RPMI7951 (cell line): ENCODE measurements at places on chromosomes 12 and 14. TPM values are rescaled to one million over a fixed set of nuclear protein-coding genes. Genes with fewer than 3 reads are reported as not detected.

GRCh38 chr12:11542599-11542998, 106.9 kb upstream of the ETV6 start:
- no peak for DNase-seq

- DNase-seq = no peak
These were observed 573.7 kb downstream of the BCL11B start for GRCh38 chr14:98698341-98698740.

DNA sequence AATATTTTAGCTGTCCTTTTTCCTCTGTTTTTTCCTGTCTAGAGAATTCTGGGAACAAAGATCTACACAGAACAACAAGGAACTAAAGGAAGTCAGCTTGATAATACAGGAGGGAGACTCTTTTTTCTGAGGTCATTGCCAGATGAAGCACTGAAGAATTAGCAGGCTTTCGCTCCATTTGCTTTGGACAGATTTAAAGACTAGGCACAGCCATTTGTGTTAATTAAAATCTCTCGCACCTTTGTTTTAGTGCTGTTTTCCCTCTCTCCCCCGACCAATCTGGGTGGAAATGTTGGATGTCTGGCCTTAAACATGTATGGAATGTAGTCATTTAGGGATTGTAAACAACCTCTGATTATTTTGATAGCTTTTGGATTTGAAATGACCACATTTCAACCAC, 9.6 kb upstream of the GPHN start:
- DNase-seq = no peak

DNA sequence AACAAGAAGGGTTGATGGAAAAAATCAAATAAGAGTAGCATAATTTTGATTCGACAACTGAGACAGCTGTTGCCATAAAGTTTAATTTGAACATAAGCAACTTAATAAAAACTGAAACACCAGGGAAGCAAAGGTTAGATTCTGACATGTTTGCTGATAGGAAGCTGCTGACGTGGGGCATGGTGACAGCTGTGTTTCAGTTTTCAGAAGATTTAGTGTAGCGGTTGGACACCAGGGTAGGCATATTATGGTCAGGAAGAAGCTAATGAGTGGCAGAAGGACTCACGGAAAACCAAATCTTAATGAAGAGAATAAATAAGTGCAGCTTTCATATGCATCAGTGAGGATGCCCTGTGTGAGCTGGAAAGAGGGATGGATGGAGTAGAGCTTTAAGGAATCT, 336.7 kb upstream of the RPL10L start:
- DNase-seq = no peak

TSFM gene
- 43.1 and 48.8 TPM in 2 replicates for total RNA-seq

TTC8 gene
- total RNA-seq = 33.0 and 41.7 TPM in 2 replicates

GZMH gene
- not detected in 2 replicates for total RNA-seq

DNA sequence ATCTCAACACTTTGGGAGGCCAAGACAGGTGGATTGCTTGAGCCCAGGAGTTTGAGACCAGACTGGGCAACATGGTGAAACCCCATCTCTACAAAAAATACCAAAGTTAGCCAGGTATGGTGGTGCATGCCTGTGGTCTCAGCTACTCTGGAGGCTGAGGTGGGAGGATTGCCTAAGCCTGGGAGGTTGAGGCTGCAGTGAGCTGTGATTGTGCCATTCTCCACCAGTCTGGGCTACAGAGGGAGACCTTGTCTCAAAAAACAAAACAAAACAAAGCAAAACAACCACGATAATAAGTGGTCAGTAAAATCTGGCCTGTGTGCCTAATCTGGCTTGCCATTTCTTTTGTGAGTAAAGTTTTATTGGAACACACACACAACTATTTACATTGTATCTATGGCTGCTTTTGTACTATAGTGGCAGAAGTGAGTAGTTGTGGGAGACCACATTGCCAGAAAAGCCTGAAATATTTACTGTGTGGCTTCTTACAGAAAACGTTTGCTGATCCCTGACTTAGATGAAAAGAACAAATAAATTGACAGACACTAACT, 19.4 kb upstream of the KLRG1 start:
- no peak for DNase-seq

PLCZ1 gene
- total RNA-seq = not detected in 2 replicates

GRCh38 chr12:12499909-12500604, 62.6 kb downstream of the DUSP16 start:
- no peak for DNase-seq

DNA sequence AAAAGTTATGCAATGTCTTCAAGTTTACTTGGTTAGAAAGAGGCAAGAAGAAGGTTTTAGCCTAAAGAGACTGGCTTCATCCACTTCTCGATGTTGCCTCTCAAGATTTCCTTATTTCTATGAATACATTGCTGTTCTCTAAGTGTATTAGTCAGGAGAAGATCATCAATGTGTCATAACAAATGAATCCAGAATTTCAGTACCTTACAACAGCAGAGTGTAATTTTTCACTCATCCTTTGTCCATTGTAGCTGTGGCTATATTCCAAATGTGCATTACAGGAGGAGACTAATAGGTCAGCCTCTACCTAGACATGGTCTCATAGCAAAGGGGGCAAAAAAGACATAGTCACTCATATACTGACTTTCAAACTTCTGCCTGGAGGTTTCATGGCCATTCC, 579.1 kb downstream of the PRKD1 start:
- no peak for DNase-seq

DNA sequence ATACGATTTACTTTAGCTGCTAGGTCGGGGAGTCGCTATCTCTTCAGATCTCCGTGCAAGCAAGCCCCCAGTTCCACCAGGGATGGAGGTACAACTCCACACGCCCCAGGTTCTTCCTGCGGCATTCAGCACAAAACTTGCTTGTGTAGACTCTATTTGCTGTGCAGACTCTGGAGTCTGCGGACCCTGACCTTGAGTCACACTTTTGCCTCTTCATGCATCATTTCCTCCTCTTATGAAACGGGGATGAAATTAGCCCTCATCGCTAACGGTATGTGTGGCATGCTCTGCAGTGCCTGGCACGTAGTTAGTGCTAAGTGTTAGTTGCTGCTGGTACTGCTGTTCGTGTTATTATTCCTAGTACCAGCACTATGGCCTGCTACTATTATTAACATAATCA, 84.4 kb downstream of the TMEM132D start:
- DNase-seq = peak; percentile 41

DNA sequence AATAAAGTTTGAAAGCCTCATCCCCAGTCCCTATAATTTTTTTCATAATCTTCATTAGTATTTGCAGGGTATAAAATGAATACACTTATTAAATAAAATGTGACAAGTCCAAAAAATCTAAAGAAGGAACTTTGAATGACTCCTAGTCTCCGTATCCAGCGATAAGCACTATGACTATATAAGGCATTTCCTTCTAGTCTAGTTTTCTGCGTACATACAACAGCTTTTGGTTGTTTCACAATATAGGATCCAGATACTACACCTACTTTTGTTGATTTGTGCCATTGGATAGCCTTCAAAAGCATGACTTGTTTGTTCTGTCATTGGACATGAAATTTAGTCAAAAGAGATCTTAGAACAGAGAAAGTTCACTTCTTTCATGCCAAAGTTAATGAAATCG, 133.3 kb upstream of the PWP1 start:
- no peak for DNase-seq

- peak; percentile 31 for DNase-seq
These were observed 236.7 kb downstream of the MDGA2 start for GRCh38 chr14:47438650-47439140.

GRCh38 chr14:63659726-63660125, 18.1 kb upstream of the WDR89 start:
- peak; percentile 56 for DNase-seq

TGM1 gene
- total RNA-seq = 0.60 and 0.78 TPM in 2 replicates

DNA sequence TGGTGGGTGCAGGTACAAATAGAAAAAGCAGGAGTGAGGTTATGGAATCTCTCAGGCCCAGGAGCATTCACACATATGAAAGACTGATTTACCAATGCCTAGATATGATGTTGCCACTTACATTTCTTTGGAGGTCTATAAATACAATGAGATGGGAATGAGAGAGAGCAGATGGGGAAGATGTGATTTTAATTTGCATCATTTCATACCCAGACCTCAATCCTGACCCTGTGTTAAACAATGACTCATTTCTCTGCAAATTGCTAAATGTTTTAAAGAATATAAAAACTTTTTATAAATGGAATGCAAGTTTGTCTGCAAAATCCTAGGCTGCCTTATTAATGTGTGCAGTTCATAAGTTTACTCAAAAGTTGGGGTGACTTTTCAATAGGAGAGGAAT, 38.6 kb upstream of the GNG2 start:
- DNase-seq = no peak

DNA sequence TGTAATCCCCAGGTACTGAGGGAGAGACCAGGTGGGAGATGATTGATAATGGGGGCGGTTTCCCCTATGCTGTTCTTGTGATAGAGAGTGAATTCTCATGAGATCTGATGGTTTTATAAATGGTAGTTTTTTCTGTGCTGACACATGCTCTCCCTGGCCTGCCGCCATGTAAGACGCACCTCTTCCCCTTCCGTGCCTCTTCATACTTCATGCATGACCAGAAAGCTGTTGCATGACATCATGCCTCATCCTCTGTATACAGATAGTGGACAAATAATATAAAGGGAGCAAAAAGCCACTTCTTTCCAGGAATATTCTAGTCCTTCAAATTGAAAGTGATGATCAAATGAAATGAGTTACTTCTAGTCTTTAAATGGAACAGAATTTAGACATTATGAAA, 47.3 kb upstream of the LRIG3 start:
- DNase-seq = peak; percentile 1

NKX2-1 gene
- total RNA-seq = not detected in 2 replicates

GRCh38 chr14:24861083-24861630, 188.8 kb downstream of the STXBP6 start:
- DNase-seq = no peak

- no peak for DNase-seq
These were observed 24.1 kb upstream of the ARID2 start for GRCh38 chr12:45705404-45705803.

GRCh38 chr12:30461026-30461615, 234.5 kb downstream of the IPO8 start:
- DNase-seq = no peak

- no peak for DNase-seq
These were observed 221.7 kb downstream of the ALG10B start for GRCh38 chr12:38538319-38538718.

DNA sequence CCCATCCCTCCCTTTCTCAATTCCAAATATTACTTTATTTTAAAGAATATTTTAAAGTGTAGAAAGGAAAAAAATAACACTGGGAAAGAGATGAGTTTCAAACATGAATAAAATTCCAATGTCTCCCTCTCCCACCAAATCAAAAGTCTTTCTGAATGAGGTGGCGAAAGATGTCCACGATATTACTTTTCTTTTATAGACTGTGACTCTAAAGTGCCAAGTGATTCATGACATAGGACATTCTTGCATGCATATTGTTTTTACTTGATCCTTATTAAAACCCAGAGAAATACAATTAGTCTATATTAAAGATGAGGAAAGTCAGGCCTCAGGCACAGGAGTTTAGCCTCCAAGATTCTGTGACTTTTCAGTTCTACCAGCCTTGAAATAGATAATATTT, 16.0 kb upstream of the LUM start:
- no peak for DNase-seq

DNA sequence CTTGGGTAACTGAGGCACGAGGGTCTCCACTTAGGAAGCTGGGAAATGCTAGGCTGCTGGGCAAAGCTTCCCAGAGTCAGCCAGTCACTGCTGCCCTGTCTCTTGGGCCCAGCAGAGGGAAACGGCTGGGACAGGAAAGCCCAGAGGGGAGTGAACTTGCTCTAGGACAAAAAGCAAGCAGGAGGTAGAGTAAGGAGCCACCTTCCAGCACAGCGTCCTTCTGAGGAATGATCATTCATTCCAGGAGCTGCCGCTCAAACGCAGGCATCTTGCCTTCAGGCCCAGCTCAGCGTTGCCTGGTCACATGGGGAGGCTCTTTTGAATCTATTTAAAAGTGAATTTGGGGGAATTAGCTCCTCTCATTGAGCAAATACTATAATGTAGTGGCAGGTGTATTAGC, 118.6 kb downstream of the CRACR2A start:
- DNase-seq = no peak

GPRC5A gene
- 4.7 and 5.1 TPM in 2 replicates for total RNA-seq

MYF5 gene
- not detected in 2 replicates for total RNA-seq

ADGRD1 gene
- not detected in 2 replicates for total RNA-seq

ALDH1L2 gene
- 6.7 and 13.8 TPM in 2 replicates for total RNA-seq

KCNA1 gene
- total RNA-seq = not detected in 2 replicates

DNA sequence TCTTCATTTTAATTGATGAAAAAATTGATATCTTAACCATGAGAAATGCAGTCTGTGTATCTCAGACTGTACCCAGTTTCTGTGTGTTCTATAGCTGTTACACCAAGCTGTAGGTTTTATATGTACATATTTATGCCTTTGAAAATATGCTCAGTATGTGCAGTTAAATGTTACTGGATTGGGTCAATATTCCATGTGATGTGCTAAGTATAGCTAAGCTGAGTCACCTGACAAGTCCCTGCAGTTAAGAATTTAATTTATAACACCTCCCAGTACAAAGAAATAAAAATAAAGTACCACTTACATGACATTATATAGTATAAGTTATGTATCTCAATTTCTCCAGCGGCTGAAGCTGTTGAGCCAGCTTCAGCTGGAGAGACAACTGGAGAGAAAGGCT, 984.0 kb downstream of the GALC start:
- no peak for DNase-seq

- DNase-seq = peak; percentile 62
These were observed 219.3 kb upstream of the NOS1 start for GRCh38 chr12:117580718-117581062.

DAO gene
- not detected in 2 replicates for total RNA-seq

DNA sequence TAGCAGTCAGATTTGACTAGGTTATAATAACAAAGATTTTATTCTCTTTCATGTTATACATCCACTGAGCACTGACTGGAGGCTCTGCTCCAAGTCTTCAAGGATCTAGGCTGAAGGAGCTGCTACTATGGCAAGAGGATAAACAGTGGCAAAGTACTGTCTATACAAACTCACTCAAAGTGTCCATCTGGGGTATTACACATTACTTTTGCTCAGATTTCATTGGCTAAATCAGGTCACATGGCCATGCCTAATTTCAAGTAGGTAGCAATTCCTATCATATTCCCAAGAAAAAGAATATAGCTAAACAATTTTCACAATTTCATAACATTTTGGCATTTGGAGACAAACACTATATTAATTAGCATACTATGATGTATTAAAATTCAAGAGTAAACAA, 40.9 kb downstream of the CDK17 start:
- DNase-seq = peak; percentile 9
